ENCODE measurements at places on chromosomes 3 and 15.

- DNase-seq = peak; percentile 58
These were observed 70.3 kb downstream of the CCNL1 start for GRCh38 chr3:157089455-157090221.

GRCh38 chr3:153099131-153099530 lies 62.9 kb upstream of the RAP2B start:
- DNase-seq = no peak

- no peak for DNase-seq
These were observed 33.4 kb downstream of the PRICKLE2 start for GRCh38 chr3:64191822-64192221.

DNA sequence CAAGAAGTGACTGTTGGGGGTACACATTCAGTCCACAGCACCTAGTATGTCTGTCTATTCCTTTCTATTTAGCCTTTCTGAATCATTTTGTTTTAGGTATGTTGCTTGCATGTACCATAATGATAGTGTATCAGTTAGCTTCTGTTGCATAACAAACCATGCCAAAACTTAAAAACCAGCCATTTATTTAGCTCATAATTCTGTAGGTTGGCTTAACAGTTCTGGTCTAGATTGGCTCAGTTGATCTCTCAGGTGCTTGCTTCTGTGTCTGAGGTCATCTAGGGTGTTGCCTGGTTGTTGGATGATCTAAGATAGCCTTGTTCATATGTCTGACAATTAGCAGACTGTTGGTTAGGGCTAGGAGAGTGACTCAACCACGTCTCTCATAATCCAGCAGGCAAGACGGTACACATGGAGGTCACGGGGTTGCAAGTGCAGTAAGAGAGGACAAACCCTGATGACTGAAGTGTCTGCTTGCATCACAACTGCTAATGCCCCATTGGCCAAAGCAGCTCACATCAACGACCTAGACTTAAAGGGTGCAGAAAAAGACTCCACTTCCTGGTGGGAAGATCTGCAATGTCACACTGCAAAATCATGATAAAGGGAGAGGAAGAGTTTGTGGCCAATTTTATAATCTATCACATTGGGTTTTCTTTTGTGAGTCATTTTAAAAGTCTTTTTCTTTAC lies 6.8 kb upstream of the PDCD6IP start:
- no peak for DNase-seq

- DNase-seq = no peak
These were observed 589 bp upstream of the MAPKBP1 start for GRCh38 chr15:41773729-41774061.

- no peak for DNase-seq
These were observed 6.8 kb upstream of the SKIL start for GRCh38 chr3:170350515-170351413.

DNA sequence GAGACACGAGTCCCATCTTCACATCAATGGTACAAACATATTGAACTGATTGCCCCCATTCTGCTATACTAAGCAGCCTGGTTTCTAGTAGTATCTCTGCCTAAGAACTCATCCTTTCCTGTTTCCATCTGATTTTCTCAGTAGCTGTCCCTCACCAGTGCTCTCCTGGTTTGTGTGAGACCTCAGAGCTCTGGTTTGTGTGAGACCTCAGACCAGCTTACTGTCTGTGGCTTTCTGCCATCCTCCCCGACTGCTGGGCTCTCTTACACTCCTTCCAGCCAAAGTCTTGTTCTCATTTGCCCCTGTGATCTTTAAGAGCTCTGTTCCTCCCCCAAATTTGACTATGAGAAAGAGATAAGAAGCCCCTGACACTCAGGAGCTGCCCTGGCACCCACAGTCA lies 41.1 kb upstream of the NEDD4 start:
- DNase-seq = no peak

DNA sequence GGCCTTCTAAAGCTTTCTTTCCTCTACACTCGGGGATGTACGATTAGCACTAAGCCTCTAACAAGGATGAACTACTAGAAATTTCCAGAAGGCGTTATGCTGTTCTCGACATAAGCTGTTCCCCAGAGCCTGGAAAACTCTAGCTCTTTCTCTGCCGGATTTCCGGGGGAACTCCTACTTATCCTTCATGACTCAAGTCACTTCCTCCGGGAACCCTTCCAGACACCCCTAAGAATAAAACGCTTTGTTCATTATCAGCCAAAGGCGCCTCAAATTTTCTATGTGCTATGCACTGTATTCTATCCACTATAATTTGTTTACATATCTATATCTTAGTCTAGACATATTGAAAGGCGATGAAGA lies 455 bp upstream of the SNAP23 start:
- DNase-seq = peak; percentile 37

DNA sequence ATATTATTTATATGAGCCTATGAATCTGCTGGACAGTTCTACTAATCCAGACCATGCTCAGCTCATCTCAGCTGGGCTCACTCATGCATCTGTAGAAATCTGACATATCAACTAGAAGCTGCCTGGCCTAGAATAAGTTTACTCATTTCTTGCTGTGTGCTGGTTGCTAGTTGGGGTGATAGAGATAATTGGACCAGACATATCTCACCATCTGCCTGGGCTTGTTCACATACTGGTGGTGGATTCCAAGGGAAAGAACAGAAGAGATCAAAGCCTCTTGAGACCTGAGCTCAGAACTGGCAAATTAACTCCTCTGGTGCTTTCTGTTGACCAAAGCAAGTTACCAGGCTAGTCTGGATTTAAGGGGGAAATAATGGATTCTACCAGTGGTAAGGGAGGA lies 109.1 kb downstream of the NSUN3 start:
- no peak for DNase-seq

DNA sequence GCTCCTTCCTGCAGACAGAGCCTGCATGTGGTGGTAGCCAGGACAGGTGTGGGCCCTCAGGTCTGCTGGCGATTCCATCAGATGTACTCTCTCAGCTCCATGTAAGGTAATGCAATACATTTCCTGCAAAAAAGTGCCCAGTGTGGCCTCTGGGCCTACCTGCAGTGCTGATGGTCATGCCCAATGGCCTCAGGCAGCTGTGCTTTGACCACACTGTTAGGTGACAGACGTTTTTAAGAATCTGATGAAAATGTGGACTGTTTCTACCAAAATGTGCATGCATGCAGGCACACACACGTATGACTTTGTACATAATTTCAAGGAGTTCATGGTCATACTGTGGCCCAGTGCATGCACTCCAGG lies 152.9 kb downstream of the RAB11A start:
- no peak for DNase-seq

- DNase-seq = no peak
These were observed 826.7 kb downstream of the AGBL1 start for GRCh38 chr15:86906376-86906775.

DNA sequence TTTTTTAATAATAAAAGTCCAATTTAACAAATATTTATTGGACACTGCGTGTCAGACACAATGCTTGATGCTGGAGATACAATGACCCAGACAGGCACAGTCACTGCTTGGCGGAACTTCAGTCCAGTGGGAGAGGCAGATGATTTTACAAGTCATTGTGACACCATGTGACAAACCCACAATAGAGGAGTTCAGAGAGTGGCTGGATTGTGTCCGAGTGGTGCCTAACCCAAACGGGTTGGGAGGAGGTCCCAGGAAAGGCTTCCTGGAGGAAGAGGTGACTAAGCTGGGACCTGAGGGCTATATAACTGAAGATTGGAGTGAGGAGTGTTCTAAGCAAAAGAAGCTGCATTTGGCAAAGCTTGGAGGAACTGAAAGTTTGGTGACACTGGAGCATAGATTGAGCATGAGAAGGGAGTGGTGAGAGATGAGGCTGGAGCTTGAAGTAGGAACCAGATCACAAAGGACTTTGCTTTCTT lies 41.4 kb downstream of the CRTC3 start:
- no peak for DNase-seq

GRCh38 chr3:176595307-176595706 lies 602.0 kb downstream of the TBL1XR1 start:
- DNase-seq = no peak

GRCh38 chr3:57128826-57129667 lies 36.1 kb downstream of the IL17RD start:
- no peak for DNase-seq

DNA sequence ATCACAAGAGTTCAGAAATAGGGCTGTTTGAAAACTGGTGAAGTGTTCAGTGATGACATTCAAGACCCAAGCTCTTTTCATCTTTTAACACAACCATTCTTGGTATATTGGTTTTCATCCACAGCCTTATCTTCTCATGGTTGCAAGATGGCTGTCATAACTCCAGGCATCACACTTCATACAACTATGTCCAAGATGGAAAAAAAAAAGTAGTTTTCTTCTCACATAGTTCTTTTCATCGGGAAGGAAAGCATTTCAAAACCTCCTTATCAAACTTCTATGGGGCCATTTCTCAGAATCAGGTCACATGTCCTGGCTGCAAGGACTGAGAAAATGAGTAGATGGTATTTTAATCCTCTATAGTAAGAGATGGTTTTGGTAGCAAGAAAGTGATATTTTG lies 21.1 kb upstream of the MFSD1 start:
- no peak for DNase-seq

DNA sequence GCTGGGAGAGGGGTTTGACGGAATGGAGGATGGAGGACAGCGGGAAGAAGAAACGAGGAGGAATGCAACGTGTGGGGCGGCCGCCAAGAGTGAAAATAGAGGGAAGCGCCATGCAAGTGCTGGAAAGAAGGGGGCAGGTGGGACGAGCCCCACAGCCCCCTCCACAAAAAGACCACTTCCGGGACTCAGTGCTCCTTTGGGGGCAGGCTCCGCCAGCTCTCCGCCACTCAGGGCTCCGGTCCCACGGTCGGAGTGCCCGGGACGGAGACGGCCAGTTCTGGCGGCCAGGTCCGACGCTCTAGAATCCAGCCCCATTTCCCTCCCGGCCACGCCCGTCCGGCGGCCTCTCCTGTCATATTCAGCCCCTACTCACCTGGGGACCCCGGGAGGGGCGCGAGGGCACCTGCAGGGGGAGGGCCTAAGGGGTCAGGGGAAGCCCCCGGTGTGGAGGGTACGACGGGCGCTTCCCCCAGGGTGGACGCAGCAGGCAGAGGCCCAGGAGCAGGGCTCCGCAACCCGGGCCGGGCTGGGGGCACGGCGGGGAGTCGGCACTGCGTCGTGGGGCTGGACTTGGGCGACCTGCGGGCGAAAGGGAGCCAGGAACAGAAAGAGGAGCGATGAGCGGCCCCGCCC lies 25.5 kb upstream of the CSPG4 start:
- DNase-seq = no peak

DNA sequence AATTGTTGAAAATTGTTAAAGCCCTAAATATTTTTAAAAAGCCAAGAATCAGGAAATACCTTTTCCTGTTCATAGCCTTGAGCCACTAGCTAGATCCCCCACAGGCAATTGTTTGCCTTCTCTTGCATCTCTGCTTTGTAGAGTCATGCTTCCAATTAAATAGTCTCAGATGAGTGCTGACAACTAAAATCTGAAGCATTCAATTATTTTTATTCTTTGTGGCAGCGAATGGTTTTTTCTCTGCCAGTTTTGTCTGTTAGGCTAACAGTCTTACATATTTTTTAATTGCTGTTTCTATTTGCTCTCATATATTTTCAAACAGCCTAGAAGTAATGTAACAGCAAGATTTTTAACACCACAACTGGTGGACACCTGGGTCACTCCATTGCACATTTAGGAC lies 277.1 kb upstream of the GBE1 start:
- no peak for DNase-seq

- DNase-seq = no peak
These were observed 29.1 kb downstream of the SSR3 start for GRCh38 chr3:156525808-156526207.

- no peak for DNase-seq
These were observed 27.0 kb downstream of the PLS1 start for GRCh38 chr3:142623194-142623593.

Data from effector memory CD4-positive, alpha-beta T cell (primary cell).